Activated CD4-positive, alpha-beta memory T cell treated with anti-CD3 and anti-CD28 coated beads for 36 hours (primary cell): ENCODE measurements at places on chromosomes 7 and 10.
A peak's percentile ranks its signal among the peaks of the same experiment; 100 is the strongest.

- DNase-seq = no peak
Observed at GRCh38 chr10:88026031-88026430, 162.6 kb downstream of the PTEN start.

GRCh38 chr7:151757274-151757673 is 119.6 kb downstream of the PRKAG2 start:
- no peak for DNase-seq

- DNase-seq = no peak
Observed at GRCh38 chr10:75607576-75607975, 176.2 kb downstream of the LRMDA start.

DNA sequence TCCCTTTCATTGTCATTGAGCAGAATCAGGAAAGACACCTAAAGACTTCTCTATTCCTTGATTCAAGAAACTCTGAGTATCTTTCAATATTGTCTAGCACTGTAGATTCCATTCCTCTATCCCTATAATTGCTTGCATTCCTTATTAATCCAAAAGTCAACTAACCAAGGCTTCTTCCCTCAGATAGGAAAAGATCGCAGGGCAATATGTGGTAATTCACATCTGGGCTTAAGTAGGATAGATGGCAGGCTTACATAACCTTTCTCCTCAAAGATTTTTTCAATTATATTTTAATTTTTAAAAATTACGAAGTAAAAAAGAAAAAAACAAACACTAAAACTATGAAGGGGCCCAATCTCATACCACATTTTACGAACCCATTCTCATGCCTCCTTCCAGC is 7.1 kb upstream of the ARHGAP21 start:
- no peak for DNase-seq

- no peak for DNase-seq
Observed at GRCh38 chr7:46059308-46060020, 138.4 kb upstream of the IGFBP3 start.

- DNase-seq = no peak
Observed at GRCh38 chr7:7183838-7184463, 1.6 kb downstream of the C1GALT1 start.

DNA sequence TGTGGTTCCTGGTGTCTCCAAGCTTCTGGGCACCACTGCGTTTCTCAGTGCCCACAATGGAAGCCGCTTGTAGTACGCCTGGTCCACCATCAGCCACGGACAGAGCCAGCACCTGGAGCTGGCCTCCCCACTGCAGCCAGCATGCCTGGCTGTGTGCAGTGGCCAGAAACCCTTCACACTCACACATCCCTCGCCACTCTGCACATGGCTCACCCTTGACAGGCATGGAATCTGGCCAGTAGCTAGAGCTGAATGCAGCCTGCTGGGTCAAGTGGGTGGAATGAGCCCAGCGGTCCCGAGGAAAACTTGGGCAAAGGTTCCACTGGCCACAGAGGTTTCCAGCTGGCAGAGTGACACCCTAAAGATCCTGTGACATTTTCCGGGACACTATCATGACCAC is 146.0 kb upstream of the ADO start:
- no peak for DNase-seq

DNA sequence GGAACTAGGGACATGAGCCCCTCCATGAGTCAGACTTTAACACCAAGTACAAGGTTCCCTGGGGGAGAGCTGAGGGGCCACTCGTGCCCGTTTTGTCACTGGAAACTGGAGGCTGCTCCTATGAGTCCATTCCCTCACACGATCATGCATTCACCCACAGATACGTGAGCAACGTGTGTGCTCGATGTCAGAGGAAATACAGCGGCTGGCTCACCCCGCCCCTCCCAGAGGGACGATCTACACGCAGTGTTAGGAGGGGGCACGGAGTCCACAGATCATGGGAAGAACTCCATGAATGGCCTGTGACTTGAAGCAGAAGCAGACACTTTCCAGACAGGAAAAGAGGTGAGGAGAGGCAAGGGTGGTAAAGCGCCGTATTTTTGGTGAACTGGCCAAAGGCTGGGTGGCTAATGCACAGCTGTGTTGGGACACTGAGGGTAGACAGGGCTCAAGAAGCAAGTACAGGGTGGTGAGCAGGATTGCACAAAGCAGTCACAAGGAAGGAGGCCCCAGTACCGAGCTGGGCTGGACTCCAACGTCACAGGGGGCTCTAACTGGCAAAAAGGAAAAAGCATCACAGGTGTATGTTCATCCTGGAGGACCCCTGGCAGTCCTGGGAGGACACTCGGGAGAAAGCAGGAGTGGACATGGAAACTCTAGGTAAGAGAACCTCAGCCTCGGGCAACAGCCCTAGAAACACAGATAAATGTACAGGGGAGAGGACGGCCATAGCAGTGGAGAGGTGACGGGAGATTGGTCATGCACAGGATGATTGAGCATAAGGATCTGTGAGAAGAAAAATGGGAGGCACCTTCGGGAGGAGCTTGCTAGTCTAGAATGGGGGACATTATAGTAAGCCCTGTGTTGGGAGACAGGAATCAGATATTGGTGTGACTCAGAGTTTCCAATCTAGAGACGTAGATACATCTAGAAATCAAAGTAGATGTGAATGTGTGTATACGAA is 41.2 kb downstream of the TNS3 start:
- no peak for DNase-seq

DNA sequence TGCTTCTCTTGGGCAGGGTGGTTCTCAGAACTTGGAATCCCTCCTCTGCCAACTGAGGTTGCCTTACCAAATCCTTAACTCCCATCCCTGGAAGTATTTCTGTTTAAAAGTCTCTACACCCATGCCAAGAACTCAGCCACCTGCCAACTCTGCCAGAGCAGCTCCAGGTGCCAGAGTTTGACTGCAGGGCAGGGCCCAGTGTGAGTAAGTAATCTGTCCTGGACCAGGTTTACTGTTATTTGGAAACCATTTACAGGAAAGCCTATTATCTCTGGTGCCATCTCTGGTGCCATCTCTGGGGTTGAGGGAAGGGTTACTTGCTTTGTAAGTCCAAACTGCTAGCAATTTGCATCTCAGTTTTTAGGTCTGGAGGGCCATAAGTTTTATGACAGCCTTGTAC is 2.5 kb downstream of the TSPAN15 start:
- DNase-seq = no peak

- DNase-seq = no peak
Observed at GRCh38 chr10:35423505-35424306, 87.4 kb downstream of the CCNY start.

DNA sequence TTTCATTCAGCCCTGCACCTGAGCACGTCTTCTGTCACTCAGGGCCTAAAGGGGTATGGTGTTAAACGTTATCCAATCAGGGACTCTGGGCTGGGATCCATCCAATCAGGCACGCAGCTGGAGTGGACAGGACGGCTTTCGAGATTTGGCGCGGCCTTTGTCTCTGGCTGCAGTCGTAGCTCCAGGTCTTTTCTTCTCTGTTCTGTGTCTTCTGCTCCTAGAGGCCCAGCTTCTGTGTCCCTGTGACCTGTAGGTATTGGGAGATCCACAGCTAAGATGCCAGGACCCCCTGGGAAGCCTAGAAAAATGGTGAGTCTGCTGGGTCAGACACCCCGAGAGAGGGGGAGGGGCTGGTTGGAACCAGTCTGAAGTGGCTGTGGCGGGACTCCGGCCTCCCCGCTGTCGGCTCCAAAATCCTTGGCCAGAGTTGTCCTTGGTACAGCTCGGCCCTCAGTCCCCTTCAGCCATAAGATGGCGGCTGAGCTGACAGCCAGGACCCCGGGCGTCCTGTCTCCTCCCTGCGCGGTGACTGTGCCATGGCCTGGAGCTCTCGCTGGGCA is 11.7 kb upstream of the ZNF680 start:
- no peak for DNase-seq

DNA sequence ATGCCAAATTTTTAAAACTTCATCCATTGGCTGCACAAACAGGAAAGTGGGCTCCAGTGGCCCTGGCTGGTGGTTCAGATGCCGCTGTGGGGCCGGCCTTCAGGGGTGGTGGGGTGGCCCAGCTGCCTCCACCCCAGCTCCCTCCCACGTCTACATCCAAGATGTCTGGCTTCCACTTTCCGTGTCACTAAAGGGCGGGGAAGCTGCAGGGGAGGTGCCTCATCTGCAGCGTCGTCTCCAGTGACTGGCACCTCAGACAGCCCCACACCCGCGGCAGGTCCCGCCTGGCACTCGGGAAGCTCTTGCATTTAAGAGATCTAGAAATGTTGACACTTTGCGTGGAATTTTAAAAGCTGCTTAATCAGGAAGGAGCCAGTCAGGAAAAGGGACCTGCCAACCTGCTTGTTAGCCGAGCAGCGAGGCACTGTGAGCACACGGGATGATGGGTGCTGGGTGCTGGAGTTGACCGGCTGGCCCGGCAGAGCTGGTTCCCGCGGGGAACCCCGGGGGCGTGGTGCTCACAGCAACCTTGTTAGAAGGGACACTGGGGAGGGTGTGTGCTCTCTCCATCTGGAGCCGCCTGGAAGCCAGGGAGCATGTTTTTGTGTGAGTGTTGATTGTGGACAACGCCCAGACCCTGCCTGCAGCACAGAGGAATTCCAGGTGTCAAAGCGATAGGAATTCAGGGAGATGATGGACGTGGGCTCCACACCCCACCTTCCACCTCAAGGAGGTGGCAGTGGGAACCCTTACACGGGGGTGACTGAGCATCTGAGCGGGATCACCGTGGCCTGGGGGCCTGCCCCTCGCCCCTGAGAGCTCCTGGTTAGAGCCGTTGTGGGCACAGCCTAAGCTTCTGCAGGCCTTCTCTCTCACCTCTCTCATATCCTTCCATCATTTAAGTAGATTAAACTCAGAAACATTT is 320.5 kb downstream of the PTPRN2 start:
- DNase-seq = no peak

DNA sequence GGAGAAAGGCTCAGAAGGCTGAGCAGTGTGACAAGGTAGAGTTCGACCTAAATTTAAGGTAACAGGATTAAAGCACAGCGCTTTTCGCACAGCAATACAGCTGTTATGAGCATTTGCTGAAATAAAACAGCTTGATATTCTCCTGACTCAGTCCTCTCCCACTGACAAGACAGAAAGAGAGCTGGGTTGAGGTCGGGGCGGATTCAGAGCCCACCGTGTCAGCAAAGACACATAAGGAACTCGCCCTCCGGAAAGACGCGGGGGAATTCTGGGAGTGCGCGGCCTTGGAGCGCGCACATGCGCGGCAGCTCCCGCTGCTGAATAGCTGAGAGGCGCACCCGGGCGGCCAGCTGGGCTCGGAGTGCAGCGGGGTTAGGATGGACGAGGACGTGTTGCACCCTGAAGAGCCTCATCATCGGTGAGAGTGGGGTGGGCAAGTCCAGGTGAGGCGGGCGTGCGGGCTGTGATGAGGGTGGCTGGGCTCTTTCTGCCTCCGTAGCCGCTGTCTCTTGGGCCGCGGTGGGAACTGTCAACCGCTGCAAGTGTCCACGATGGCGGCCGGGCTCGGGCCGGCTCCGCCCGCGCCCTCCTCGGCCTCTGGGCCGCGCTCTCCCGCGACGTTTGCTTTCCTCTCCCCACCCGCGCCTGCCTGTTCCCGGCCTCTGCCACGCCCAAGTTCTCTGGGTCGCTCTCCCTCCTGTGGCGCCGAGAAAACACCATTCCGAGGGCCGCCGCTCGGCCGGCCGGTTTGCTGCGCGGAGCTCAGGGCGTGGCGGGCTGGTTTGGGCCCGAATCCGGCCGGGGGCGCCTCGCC is 120.6 kb downstream of the LYZL1 start:
- peak; percentile 58 for DNase-seq

DNA sequence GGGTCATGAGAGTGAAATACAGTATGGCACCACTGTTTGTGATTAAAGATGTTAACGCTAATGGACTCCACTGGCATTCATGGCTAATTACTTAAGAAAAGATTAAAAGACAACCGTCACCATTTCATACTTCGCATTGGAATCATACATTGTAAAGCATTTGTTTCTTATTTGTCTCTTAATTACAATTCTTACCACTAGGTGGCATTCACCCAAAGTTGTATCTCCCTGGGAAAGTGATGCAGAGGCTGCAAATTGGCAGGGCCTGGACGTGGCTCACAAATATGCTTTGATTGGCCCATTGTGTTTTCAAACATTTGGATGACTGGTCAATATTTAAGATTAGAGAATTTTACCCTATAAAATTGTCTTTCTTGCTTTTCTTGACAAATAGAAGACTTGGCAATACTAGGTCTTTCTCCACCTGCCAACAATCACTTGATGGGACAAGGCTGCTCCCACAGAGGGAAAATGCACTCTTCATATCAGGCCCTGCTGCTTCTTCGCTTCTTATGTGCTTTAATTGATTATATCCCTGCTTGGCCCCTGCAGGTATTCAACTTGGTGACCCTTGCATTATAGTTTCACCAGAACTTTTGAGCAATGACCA is 72.1 kb upstream of the STARD3NL start:
- DNase-seq = no peak

GRCh38 chr7:65980478-65981250 is 1.3 kb downstream of the GUSB start:
- peak; percentile 80 for DNase-seq

DNA sequence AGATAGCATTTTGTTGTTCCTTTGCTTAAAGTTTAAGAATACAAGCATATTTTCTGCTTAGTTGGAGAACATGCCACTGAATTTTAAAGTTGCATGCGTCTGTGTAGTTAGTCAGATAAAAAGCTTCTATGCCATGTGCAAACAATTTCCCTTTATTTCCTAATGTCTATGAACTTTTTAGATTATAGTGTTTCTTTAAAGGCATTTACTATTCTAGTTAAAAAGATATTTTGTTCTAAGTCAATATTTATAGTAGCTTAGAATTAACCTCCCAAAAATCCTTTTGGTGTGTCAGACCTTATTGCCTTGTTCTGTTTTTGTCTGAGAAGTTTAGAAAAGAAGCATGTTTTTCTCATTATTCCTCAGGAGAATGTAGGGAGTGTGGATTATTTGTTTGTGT is 99.0 kb upstream of the GATA3 start:
- no peak for DNase-seq

GRCh38 chr7:21829731-21830130 is 116.0 kb downstream of the CDCA7L start:
- no peak for DNase-seq

DNA sequence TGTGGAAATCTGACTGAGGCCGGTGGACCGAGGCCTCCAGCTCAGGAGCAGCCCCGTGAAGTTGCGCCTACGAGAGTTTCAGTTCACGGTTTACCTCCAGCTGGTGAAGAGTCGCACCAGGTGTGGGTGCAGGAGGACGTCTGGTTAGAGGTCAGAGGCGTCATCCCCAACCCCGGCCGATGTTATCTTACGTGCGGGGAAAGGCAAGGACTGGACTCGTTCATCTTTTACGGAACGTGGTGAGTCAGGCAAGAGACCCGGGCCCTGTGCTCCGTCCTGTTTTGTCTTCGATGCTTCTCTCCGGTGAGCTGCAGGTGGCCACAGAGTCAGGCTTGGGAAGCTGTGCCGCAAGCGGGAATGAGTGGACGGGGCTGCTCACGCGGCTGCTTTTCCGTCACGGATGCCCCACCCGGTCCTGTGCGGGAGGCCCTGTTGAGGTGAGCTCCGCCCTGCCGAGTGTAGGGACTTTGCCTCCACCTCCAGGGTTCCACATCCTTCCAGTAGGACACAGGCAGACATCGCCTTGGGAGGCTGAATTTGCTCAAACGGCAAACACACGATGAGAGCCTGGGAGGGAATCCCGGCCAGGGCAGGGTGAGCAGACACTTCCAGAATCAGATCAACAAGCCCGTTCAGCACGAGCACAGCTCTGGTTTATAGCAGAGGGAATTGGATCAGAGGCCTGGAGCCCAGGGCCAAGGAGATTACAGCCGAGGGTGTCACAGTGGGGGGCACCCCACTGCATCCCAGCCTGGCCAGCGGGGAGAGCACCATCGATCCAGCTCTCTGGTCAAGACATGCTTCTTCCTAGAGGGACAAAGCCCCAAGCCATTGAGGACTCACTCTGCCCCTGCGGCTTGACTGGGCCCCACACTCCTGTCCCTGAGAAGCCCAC is 50.1 kb upstream of the INPP5A start:
- no peak for DNase-seq
